ENCODE measurements at places on chromosomes 1 and 21.
A peak's percentile ranks its signal among the peaks of the same experiment; 100 is the strongest.

DNA sequence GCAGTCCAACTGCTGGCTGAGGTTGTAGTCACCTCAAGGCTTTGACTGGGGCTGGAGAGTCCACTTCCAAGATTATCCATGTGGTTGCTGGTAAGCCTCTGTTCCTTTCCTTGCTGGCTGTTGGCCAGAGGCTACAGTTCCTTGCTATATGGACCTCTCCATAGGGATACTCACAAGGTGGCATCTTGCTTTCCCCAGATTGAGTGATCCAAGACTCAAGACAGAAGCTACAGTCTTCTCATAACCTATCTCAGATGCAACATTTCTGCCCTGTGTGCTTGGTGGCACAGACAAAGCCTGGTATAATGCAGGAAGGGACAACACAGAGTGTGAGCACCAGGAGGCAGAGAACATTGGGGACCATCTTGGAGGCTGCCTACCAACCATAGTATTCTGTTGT lies 111.8 kb downstream of the FNBP1L start:
- no peak for DNase-seq

DNA sequence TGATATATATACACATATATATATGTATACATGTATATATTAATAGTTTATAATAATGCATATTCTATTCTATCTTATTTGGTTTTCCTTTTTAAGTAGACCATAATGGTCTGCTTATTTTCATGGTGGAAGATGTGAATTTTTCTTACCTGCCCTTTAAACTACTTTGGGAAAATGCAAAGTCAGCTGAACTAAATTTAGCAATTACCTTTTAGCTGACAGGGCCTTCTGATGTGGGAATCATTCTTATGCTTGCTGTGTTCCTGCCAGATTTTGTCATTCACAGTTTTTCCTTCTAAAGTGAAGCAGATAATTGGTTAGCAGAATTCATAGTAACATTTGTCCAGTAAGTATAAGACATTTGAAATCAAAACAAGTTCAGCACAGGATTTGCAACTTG lies 63.2 kb upstream of the SAMSN1 start:
- DNase-seq: no peak

DNA sequence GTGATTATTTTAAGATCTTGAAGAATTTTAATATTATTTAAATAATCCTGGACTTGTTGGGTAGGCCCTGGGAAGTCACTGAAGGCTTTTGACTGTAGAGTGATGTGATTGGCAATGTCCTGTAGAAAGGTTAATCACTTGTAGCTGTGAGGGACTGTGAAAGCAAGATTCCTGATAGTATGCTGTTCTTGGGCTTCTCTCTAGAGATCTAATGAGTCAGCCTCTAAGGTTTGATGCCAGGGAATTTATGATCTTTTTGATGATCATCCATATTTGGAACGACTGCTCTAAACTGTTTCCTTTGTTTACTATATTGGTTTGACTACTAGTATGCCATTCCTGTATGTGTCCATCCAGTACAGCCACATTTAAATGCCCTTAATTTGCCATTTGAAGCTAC lies 56.5 kb downstream of the CAMSAP2 start:
- peak; percentile 68 for DNase-seq

DNA sequence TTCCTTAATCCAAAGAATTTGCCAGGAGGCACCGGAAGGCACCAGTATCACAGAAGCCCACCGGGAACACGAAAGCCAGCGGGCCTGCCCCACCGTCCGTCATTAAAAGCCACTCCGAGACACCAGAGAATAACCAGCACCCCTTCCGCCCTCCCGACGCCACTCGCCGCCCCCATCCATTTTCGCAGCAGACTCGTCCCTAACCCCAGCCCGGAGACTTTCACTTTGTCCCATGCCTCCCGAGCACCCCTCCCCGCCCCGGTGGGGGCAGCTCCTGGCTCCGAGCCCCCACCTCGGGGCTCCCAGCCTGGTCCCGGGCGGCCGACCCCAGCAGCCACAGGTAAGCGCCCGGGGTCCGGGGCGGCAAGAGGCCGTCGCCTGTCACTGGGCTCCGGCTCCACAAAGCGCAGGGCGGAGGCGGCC lies 105.4 kb downstream of the SLC45A1 start:
- DNase-seq: no peak

DNA sequence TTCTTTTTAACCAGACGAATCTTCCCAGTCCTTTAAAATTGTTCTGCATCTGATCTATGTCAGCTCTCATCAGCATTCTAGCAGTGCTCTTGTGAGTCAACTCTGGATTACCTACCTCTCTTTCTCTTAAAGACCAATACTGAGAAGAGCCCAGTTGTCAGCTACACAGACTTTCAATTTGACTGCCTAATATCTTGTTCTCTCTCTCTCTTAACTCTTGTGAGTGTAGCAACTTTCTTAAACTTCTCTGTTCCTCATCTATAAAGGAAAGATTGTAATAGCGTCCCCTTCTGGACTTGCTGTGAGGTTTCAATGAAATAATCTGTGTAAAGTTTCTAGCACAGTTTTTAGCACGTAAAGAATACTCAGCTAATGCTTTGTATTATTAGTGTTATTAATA lies 499.3 kb upstream of the ADAMTS5 start:
- DNase-seq: no peak

- DNase-seq: no peak
Measured at GRCh38 chr1:147833231-147833860, 69.2 kb upstream of the GJA8 start.

GRCh38 chr1:29865051-29865450 lies 628.7 kb downstream of the PTPRU start:
- DNase-seq: no peak

GRCh38 chr21:40057331-40057730 lies 190.1 kb downstream of the PCP4 start:
- no peak for DNase-seq

DNA sequence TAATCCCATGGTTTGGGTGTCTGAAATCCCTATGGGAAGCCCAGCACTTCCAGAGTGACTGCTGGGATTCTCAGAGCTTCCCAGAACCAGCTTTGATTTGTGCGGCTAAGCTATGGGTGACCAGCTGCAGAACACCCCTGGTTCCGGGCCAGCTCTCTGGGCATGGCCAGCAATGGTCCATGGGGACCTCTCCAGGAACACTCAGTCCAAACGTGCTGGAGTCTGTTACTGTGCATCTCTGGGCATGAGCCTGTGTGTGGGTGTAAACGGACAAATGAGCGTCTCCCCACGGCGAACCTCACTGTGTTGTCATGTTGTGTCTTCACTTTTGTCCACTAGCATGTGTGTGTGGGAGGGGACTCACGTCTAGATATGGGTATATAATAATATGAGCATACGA lies 54.4 kb downstream of the MAB21L3 start:
- no peak for DNase-seq

- DNase-seq: no peak
Measured at GRCh38 chr1:169395955-169396354, 28.0 kb downstream of the BLZF1 start.

- DNase-seq: peak; percentile 5
Measured at GRCh38 chr21:28099001-28099705, 893.5 kb downstream of the LTN1 start.

DNA sequence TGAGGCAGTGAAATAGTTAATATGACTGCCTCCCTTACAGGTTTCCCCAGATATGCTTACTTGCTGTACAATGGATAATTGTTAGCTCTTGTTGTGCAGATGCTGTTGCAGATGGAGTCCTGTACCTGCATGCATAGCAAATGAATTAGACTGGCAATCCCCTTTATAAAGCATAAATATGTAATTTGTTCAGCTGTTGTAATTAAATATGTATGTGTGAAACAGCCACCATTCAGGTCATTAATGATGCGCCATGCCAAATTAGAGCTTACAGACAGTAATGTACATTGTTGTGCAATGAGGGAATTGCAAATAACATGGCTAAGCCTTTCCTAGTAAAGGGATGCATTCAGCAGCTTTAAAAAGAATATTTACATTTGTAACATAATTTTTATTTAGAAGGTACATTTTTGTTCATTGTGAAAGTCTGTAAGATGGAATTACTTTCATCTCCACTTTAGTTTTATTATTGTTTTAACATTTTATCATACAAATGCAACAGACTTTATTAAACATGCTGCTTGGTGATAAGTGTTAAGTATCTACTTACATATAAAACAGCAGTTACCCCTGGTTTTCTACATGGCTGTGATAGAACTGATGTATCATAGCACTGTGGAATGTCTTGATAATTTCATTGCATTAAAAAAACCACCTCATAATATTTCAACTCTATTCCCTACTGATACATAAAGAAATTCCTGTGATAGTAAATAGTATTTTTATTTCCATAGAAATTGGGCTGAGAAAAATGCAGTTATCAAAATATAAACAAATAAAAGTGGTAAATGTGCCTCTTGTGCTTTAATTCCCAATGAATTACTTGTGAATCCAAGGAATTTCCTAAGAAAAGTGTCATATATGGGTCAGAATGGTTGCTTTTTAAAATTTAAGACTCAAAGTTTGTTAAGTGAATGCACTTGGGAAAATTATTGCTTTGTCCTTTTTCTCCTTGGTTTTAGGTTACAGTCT lies 99.0 kb downstream of the NFIA start:
- DNase-seq: no peak

DNA sequence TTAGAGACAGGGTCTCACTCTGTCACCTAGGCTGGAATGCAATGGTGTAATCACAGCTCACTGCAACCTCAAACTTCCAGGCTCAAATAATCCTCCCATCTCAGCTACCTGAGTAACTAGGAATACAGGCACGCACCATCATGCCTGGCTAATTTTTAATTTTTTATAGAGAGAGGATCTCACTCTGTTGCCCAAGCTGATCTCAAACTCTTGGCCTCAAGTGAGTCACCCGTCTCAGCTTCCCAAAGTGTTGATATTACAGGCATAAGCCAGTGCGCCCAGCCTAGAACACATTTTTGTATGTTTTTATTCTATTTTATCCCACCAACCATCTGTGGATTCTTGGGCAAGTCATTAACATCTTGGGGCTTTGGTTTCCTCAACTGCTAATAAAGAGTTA lies 100.5 kb downstream of the AK5 start:
- DNase-seq: no peak

DNA sequence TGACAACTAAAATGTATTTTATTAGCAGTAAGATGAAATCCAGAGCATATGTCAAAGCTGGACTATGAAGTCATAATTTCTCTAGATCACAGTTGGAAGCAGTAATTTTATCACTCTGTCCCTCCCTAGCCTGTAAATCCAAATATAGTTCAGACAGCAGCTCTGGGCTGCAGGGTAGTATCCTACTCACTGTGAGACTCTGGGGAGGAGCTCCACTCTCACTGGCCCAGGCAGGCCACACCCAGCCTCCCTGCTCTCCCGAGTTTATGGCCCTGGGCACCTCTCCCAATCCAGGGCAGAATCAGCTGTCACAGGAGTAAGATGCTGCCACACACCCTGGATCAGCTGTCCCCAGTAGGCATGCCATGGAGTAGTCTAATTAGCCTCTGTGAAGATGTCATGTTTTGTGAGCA lies 131.1 kb downstream of the HLCS start:
- DNase-seq: peak; percentile 22

Measured in stromal cell of bone marrow (primary cell).